Stimulated activated CD4-positive, alpha-beta T cell treated with anti-CD3 and anti-CD28 coated beads, Interleukin-4, amount 100 ng/mL, for 24 hours (primary cell): ENCODE measurements at places on chromosomes 12 and 14.
A peak's percentile ranks its signal among the peaks of the same experiment; 100 is the strongest.

DNA sequence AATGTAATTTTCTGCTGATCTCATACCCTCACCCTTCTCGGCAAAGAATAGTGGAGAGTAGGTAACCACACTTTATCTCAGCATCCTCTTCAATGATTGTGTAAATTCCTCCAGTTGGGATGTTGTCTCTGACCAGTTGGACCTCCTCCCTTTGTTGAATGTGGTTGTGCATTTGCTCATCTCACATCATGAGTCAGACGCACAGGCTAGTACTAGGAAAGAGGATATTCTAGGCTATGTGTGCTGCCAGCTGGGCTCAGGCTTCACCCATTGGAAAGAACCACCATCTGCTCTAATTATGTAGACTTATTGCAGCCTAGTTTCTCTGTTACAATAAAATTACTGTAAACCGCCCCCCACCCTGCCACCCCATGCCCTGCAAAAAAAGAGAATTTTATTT is 90.3 kb downstream of the LMO3 start:
- DNase-seq = no peak

GRCh38 chr14:56243110-56243509 is 124.9 kb downstream of the PELI2 start:
- DNase-seq = no peak

GRCh38 chr12:56878010-56878339 is 56.2 kb downstream of the SDR9C7 start:
- no peak for DNase-seq

DNA sequence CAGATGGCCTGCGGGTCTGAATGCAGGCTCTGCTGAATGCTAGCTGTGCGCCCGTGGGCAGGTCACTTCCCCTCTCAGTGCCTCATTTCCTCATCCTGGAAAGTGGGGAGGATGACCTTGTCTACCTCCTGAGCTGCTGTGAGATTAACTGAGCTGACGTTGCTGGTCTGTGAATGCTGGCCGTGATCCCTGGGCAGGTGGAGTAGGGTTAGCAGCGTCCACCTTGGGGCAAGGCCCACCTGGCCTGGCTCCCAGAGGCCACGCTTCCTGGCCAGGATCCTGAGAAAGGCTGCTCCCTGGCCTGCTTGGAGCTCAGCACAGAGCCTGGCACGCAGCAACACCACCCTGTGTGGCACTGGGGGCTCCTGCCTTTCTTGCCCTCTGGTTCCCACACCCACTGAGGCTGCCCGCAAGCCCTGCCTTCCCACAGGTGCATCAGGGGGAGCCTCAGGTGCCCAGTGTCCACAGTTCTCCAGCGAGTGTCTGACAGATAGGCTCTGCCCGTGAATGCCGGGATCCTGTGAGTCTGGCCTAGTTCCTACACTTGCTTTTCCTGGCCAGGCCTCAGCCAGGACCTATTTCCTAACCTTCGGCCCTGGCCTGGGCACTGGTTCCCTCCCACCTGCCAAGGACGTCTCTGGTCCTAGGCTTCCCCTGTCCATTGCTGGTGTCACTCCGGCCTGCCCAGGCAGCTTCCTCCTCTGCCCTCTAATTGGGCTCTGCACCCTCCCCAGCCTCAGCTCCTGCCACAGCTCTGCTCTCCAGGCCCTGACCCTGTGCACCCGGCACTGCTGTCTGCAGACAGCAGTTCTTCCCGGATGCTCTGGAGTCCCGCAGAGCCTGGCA is 37.2 kb upstream of the TDRD9 start:
- no peak for DNase-seq

- no peak for DNase-seq
These were observed 13.2 kb downstream of the NOPCHAP1 start for GRCh38 chr12:104999347-104999685.

DNA sequence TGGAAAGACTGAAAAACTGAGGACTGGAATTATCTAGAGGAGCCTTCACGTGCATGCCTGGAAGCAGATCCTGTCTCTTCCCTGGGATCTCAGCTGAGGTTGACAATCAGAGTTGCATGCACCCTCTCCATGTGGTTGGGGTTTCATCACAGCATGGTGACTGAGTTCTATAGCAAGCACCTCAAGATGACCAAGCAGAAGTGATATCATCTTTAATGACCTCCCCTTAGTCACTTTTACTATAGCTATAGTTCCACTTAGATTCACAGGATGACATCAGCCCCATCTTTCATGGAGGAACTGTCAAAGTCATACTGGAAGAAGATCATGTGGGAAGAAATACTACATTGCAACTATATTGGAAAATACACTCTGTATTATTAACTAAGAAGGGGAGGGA is 105.8 kb upstream of the ATXN7L3B start:
- no peak for DNase-seq

DNA sequence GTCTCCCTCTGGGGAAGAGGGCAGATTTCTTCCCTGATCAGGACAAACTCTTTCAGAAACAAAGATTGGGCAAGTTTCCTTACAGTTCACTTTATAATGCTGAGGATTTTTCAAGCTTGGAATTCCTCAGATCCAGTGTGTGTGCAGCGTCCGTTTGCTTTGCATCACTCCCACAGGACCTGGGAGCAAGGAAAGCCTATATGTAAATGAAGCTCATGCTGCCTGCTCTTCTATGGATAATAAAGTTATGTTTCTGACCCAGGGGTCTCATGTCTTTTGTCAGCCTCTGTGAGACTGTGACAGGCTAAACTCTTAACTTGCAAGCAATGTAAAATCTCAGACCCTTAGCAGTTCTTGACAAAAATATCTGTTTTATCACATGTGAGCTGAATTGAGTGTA is 41.6 kb downstream of the TRHDE start:
- DNase-seq = no peak

DNA sequence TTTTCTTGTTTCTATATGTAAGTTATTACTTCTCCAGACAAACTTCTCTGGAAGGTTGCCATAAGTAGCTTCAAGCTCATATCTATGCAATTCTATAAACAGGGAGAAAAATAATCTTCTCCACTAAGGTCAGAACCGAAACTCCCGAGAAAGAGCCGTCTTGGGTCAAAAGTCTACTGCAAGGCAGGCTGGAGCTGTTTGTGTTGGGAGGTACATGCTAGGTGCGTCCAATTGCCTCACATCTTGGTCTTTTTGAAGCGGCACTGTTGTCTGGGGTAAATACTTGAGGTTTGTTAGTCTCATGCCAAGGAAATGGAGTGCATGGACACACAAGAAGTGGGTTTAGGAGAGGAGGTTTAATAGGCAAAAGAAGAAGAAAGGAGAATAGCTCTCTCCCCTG is 674.7 kb upstream of the TMEM132C start:
- no peak for DNase-seq

DNA sequence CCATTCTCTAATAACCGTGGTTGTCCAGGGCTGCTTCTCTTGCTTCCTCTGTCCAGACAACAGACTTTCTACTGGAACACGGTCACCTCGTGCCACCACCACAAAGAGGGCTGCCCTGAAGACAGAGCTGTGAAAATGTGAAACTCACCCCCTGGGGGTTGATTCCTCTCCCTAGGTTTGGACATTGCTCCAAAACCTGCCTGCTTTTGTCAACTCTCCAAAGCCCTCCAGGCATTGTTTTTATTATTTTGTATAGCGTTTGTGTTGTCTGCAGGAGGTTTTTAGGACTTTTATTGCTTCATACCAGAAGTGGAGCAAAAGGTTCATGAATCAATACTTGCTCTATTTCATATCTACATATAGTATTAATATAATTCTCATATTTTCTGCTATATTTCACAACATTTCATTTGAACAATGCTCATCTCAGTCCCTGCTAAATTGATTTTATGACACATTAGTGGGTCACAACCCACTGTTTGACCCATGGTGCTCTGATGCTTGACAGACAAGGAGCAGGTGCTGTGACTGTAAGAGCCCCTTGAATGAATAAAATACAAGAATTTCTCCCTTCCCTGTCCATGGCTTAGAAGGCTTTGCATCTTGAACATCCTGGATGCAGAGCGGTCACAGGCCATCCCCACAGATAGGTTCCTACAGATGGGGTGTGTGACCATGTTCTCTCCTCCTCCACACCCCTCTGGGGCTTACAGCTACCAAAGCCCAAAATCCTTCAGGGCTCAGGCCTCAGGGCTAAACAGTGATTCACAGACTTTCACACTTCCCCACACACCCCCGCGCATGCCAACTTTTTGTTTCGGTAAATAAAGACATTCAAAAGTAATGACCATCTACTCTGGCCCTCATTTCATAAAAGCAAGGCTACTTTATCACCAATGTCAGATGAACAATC is 20.6 kb upstream of the EML1 start:
- DNase-seq = no peak

DNA sequence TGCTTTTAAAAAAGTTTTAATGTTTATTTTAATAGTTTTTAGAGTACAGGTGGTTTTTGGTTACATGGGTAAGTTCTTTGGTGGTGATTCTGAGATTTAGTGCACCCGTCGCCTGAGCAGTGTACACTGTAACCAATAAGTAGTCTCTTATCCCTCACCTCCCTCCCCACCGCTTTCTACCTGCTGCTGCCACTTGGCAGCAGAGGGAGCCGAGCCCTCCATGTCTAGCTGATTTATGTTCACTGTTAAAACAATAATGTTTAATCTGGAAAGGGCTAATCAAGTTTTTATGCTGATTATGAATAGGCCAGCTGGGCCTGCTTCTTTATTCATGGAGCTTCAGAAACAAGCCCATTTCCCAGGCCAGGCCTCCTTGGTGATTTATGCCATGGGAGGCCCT is 73.1 kb downstream of the ADCK1 start:
- no peak for DNase-seq

DNA sequence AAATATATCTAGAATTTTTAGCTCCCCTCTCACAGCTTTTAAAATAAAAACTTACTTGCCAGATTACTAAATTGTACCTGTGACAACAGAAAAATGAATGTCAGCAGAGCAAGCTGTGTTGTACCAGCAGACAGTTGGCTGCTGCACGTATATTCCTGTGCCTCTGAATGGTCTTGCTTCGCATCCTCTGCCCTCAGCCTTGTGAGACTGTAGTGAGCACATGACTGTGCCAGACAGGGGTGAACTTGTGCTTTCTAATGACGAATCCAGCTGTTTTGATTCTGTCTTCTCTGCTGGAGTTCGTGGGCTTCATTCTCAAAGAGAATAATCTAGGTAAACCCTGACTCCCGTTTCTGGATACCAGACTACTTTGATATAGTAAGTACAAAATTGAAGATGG is 58.3 kb upstream of the FRMD6 start:
- no peak for DNase-seq

- DNase-seq = no peak
These were observed 45.9 kb downstream of the CDK17 start for GRCh38 chr12:96354326-96354725.

- DNase-seq = no peak
These were observed 80.4 kb upstream of the WSCD2 start for GRCh38 chr12:108048686-108049085.

- no peak for DNase-seq
These were observed 113.5 kb downstream of the MNAT1 start for GRCh38 chr14:60848066-60848465.

GRCh38 chr14:101604935-101605780 is 43.9 kb downstream of the DIO3 start:
- DNase-seq = no peak

GRCh38 chr14:69090187-69090789 is 62.6 kb downstream of the DCAF5 start:
- DNase-seq = peak; percentile 27

DNA sequence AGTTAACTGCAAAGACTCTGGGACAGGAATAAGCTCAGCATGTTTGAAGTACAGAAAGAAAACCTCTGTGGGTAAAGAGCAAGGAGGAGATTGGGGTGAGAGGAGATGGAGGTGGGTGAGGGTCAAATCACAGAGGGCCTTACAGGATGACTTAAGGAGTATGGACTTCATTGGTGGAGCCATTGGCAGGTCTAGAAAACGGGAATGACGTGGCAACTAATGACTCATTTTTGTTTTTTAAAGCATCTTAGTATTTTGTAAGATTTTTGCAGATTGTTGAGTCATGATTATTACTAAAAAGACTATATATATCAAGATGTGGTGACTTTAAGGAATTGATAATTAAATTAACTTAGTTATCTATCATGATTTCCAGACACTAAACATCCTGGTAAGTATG is 18.5 kb downstream of the UTP20 start:
- no peak for DNase-seq

DNA sequence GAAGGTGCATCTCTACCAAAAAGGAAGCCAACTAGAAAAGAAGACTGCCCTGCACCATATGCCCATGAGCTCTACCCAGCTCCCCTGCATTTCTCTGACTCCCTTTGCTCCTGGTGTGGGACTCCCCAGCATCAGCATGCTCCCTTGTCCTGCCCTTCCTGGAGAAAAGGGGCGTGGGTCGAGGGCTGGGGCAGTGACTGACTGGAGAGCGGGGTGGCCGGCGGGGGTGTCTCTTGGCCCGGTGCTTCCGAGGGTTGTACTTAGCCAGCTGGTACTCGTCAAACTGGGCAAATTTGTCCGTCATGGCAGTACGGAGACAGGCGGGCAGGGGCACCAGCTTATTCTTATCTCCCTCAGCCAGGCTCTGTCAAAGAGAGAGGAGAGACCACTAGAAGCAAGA is 9.8 kb downstream of the TEP1 start:
- no peak for DNase-seq

- no peak for DNase-seq
These were observed 13.5 kb downstream of the ISCA2 start for GRCh38 chr14:74507085-74507484.

- no peak for DNase-seq
These were observed 202.0 kb downstream of the TMEM132C start for GRCh38 chr12:128468926-128469325.

DNA sequence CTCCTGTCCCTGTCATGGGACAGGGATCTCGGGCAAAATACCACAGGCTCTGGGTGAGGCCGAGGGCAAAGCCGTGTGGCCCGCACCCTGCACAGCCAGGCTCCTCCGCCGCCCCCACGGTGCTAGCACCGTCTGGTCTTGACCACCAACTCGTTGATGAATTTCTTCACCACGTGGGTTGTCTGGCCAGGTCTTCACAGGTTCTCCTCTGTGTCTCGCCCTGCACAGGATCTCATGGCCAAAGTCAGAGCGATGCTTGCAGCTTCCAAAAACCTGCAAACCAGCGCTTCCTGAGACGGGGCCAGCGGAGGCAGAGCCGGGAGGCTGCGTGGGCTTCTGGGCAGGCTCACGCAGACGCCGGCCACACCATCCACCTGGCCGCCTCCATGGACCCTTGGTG is 29.0 kb upstream of the MMP17 start:
- DNase-seq = no peak

GRCh38 chr12:131559517-131560516 is 151.1 kb upstream of the SFSWAP start:
- no peak for DNase-seq

DNA sequence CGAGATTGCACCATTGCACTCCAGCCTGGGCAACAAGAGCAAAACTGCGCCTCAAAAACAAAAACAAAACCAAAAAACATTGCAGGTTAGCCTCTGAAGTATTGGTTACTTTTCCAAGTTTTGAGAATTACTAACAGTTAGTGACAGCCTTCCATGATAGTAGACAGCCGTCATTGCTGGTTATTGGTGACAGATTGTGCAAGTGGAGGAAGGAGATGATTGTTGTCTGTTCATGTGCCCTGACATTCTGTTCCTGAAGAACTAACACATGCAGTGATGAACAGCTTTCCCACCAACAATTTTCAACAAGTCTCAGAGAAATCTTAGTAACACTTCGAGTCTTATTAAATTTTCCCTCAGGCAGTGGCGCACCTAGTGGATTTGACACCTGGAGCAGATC is 89.3 kb upstream of the NAP1L1 start:
- DNase-seq = no peak
